ENCODE measurements at places on chromosomes 1 and 21.

- peak; percentile 44 for DNase-seq
Measured at GRCh38 chr1:182249201-182249676, 142.4 kb downstream of the GLUL start.

DNA sequence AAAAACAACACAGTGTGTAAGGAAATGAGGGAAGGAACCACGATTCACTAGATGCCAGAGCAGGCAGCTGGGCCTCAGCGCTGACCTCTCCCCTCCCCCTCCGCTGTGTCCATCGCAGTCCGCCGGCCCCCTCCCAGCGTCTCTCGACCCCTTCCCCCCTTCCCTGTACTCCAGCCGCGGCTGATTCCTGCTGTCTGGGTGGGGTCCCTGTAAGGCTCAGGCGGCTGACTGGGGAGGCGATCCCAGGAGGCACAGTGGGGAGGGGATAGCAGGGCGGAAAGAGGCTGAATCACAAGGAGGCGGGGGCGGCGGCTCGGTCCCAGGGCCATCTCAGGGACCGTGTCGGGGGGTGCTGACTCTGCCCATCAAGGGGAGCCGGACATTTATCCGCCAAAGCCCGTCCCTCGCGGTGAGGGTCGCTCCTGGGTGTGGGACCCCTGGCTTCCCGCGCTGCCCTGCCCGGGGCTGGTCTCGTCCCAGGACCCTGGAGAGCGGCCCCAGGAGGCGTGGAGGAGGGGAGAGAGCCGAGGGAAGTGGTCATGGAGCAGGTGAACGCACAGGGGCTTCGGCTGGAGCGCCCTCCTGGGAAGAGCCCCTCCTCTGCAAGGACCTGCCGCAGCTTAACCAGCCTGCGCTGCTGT, 241.9 kb downstream of the PTPRU start:
- no peak for DNase-seq

DNA sequence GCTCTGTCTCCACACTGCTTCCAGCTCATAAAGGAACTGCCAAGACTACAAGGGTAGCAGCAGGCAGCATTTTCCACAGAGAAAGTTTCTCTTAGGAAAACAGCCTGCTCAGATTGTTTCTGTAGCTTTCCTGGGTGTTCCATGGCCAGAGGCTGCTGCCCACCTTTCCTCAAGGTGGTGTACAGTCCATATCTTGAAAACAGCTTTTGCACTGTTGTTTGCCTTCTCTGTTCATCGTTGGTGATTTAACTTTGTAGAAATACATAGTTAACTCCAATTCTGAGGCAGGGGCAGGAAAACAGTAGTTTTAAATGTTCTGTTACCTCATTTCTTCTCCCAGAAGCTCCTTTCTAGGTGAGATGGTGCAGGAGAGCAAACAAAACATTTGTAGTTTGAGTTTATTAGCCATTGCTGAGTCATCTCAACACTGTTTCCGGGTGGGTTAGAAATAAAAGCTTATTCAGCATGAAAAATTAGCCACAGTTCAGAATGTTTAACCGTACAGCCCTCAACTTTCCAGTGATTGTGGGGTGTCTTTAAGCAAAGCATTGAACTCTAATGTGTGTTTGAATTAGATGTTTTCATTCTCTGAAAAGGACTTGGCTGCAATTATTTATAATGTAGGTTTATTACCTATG, 41.7 kb downstream of the DIP2A start:
- DNase-seq: no peak

DNA sequence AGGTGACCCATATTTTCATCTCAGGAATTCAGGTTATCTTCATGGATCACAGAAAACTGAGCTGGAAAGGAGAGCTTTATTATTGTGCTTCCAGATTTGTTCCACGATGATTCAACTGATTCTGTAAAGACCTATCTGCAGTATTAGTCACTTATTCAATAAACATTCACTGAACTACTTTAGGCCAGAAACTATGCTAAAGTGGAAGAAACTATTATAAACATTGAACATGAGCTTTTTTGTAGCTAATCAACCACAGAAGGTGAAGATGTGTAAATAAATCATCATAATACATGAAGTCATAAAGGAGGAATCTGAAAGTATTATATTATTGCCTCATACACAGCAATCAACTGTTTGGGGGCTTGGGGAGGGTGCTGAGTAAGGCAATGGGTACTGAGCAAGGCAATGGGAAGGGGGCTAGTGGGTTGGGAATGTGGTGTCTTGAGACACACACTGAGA, 30.6 kb upstream of the EXO1 start:
- DNase-seq: no peak

- no peak for DNase-seq
Measured at GRCh38 chr1:20432341-20432740, 53.7 kb downstream of the CAMK2N1 start.

All from activated CD8-positive, alpha-beta T cell treated with anti-CD3 and anti-CD28 coated beads for 36 hours (primary cell).